ENCODE measurements at places on chromosomes 2 and 18. TPM values are rescaled to one million over a fixed set of nuclear protein-coding genes. Genes with fewer than 3 reads are reported as not detected.

Gene CLEC4F
- total RNA-seq: not detected

Gene UGT1A6
- total RNA-seq: not detected

Gene MAP3K20
- total RNA-seq: 141 TPM

Gene ZAP70
- total RNA-seq: 1.4 TPM

Gene CD8B
- 0.75 TPM for total RNA-seq

Gene DHRS9
- total RNA-seq: 135 TPM

Gene TRIM43
- not detected for total RNA-seq

Gene AQP12A
- not detected for total RNA-seq

GRCh38 chr2:44674473-44675284 is 266.8 kb upstream of the SIX3 start:
- no peak overlapping the region for H3K4me3 ChIP-seq
- no peak for DNase-seq
- H3K36me3 ChIP-seq: no peaks in the 10 kb centered on the region

GRCh38 chr2:7083580-7084509 is 166.6 kb downstream of the RNF144A start:
- no peak overlapping the region for H3K27ac ChIP-seq
- H3K36me3 ChIP-seq: no peaks in the 10 kb centered on the region
- H3K27me3 ChIP-seq: no peaks in the 10 kb centered on the region
- no peak for DNase-seq
- H3K4me1 ChIP-seq: no peaks in the 10 kb centered on the region
- no peak overlapping the region for H3K4me3 ChIP-seq

GRCh38 chr2:174608866-174609214 is 11.2 kb upstream of the WIPF1 start:
- no peaks in the 10 kb centered on the region for H3K36me3 ChIP-seq
- DNase-seq: no peak
- H3K4me1 ChIP-seq: peaks cover 28% of the 10 kb centered on the region

DNA sequence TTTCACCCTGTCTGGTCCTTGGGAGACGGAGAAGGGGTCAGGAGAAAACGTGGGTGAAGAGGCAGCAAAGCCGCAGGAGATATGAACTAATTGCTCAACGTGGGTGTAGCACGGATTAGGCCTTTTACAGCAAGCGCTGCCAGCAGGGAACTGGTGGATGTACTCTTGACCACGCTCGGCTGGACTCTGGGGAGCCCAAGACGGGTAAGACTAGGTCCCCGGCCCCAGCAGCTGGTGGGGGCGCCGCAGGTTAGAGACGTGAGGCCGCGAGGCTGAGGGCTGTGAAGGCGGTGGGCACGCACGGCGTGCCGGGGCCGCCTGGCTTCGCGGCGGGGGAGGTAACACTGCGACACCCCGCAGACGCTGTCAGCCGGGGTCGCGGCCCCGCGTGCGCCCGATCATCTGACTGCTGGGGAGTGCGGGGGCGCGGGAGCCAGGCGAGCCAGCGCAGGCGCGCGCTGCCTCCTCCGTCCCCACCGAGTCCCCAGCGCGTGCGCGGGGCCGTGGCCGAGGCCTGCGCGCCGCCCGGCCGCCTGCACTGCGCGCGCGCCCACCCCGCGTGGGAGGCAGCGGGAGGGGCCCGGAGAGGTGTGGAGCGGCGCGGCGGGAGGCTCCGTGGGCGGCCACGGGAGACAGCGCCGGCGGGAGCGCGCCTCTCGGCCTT is at the start of gene CLIP4:
Gene CLIP4, plus strand, starts transcription at position 470 of the 664 bp plus-strand sequence. CDS start 5,974 bp downstream, outside the sequence.
- no peaks in the 10 kb centered on the region for H3K27me3 ChIP-seq
- H3K4me1 ChIP-seq: no peaks in the 10 kb centered on the region
- peak within 1 kb of the TSS; percentile 50 for H3K4me3 ChIP-seq
- H3K36me3 ChIP-seq: no peaks in the 10 kb centered on the region
- H3K27ac ChIP-seq: peak within 1 kb of the TSS; percentile 97

DNA sequence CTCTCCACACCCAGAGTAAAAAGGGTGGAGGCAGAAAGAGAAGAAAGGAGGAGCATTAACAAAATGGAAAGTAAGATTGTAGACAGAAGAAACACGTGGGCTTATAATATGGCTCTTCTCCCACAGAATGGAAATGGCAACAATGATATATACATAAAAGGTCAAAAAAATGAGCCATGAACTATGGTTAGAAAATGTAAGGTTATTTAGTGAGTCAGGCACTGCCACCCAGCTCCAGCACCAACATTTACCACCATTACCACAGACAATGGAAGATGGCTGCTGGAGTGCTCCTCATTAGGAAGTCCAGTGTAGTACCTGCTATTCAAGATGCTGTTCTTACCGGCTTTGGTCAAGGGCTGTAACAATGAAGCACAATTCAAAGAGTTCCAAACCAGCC is 258.0 kb downstream of the ZEB2 start:
- H3K36me3 ChIP-seq: no peaks in the 10 kb centered on the region
- DNase-seq: no peak
- no peak overlapping the region for H3K4me3 ChIP-seq
- no peaks in the 10 kb centered on the region for H3K4me1 ChIP-seq
- H3K27me3 ChIP-seq: no peaks in the 10 kb centered on the region

- no peaks in the 10 kb centered on the region for H3K27me3 ChIP-seq
- no peak for DNase-seq
- no peak overlapping the region for H3K4me3 ChIP-seq
- no peaks in the 10 kb centered on the region for H3K4me1 ChIP-seq
Observed at GRCh38 chr2:78532762-78533379, 492.6 kb upstream of the REG3G start.

GRCh38 chr2:179655627-179656026 is 205.8 kb downstream of the ZNF385B start:
- H3K4me1 ChIP-seq: no peaks in the 10 kb centered on the region
- no peaks in the 10 kb centered on the region for H3K36me3 ChIP-seq
- H3K27ac ChIP-seq: no peak overlapping the region
- DNase-seq: no peak

DNA sequence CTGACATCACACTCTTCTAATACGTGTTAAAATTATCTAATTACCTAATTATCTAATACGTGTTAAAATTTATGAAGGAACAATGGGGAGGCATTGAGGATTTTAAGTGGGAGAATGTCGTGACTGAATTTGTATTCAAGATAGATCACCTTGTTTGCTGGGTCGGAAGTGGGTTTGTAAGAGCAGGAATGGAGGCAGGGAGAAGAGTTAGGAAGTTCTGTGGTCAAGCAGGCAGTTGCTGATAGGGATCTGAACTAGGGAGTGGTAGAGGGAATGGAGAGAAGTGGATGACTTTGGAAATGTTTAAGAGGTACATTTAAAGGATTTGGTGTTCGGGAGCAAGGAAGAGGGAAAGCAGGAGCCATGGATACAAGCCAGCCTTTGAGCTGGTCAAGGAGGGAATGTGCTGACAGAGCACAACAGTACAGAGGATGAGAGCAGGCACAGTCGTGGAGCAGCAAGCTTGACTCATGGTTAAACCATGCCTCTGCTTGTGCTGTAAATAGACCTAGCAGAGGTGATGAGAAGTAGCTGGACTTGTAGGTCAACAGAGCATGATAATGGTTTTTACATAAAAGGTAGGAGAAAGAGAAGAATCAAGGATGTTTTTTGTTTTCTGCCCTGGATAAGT is 16.2 kb downstream of the IL18RAP start:
- H3K36me3 ChIP-seq: no peaks in the 10 kb centered on the region
- DNase-seq: no peak
- H3K4me1 ChIP-seq: no peaks in the 10 kb centered on the region
- H3K27me3 ChIP-seq: no peaks in the 10 kb centered on the region
- no peak overlapping the region for H3K27ac ChIP-seq

- H3K4me3 ChIP-seq: no peak overlapping the region
- no peaks in the 10 kb centered on the region for H3K27me3 ChIP-seq
- no peaks in the 10 kb centered on the region for H3K36me3 ChIP-seq
- no peaks in the 10 kb centered on the region for H3K4me1 ChIP-seq
Observed at GRCh38 chr2:158533009-158533408, 76.3 kb downstream of the PKP4 start.

DNA sequence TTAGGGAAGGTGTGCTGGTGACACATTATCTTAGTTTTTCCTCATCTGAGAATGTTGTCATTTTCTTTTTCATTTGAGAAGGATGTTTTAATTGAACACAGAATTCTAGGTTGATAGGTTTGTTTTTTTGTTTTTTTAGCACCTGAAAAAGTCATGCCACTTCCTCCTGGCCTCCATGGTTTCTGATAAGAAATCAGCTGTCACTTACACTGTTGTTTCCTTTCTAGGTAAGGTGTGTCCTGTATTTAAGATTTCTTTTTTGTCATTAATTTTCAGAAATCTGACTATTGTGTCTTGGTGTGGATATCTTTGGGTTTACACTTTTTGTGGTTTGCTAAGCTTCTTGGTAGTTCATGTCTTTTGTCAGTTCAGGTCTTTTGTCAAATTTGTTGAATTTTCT is 99.3 kb downstream of the ROCK1 start:
- peaks cover 49% of the 10 kb centered on the region for H3K36me3 ChIP-seq
- DNase-seq: no peak
- no peaks in the 10 kb centered on the region for H3K27me3 ChIP-seq
- H3K4me1 ChIP-seq: no peaks in the 10 kb centered on the region
- H3K27ac ChIP-seq: no peak overlapping the region
- no peak overlapping the region for H3K4me3 ChIP-seq

DNA sequence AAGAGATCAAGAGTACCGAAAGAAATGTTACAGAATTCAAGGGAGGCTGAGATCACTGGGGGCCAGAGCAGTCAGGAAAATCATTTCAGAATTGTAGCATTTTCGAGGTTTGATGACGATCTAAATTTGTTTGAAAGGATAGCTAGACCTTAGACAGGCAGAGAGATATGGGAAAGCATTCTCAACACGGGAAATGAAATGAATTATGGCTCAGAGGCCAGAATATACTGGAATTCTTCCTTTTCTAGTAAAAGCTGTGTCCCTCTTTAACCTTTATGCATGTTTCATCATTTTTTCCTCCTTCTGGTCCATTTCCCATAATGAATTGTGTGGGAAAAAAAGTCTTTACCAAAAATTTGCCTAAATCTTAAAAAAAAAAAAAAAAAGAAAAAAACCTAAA is 78.8 kb downstream of the NABP1 start:
- no peaks in the 10 kb centered on the region for H3K36me3 ChIP-seq
- H3K27me3 ChIP-seq: no peaks in the 10 kb centered on the region
- H3K4me1 ChIP-seq: no peaks in the 10 kb centered on the region
- H3K4me3 ChIP-seq: no peak overlapping the region
- no peak for DNase-seq

DNA sequence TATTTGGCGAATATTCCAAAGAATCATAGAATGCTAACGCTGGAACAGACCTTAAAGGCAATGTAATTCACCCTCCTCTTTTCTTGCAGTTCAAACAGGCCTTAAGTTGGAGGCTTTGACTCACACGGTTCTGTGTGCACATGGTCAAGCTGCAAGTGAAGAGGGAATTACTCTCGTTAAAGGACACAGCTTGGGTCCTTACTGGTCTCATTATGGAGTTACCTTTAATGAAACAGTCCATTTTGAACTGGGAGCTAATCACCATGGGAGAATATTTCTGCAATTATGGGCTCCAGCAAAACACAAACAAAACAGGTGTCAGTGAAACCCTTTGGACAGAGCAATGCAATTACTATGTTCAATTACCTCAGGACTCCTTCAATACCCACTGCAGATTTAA is 135.5 kb downstream of the GAREM1 start:
- no peak for DNase-seq
- no peaks in the 10 kb centered on the region for H3K36me3 ChIP-seq
- H3K4me3 ChIP-seq: no peak overlapping the region
- H3K4me1 ChIP-seq: peaks cover 38% of the 10 kb centered on the region
- H3K27me3 ChIP-seq: no peaks in the 10 kb centered on the region

GRCh38 chr2:224612578-224612977 is 27.4 kb upstream of the CUL3 start:
- DNase-seq: no peak
- H3K36me3 ChIP-seq: no peaks in the 10 kb centered on the region
- H3K27me3 ChIP-seq: no peaks in the 10 kb centered on the region
- H3K4me1 ChIP-seq: no peaks in the 10 kb centered on the region
- H3K27ac ChIP-seq: no peak overlapping the region
- no peak overlapping the region for H3K4me3 ChIP-seq

DNA sequence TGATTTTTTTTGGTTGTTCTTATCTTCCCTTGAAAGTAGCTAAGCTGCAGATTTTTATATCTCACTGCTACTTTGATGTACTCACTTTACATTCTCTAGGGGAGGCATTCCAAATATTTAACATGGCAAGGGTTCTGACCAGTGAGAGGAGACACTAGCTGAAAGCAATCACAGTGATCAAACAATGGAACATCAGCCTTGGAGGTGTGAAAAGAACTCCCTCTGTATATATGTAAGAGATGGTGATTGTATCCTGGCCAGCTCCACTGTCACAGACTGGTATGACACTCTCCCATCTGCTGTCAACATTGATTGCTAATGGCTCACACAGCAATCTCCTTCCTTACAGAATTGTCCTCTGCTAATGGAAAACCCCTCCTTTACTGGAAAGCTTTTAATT is 291.7 kb upstream of the CDH19 start:
- no peaks in the 10 kb centered on the region for H3K4me1 ChIP-seq

- no peak overlapping the region for H3K27ac ChIP-seq
- no peaks in the 10 kb centered on the region for H3K36me3 ChIP-seq
- DNase-seq: no peak
- no peaks in the 10 kb centered on the region for H3K27me3 ChIP-seq
- no peak overlapping the region for H3K4me3 ChIP-seq
Observed at GRCh38 chr2:215465256-215465655, 29.4 kb upstream of the FN1 start.

DNA sequence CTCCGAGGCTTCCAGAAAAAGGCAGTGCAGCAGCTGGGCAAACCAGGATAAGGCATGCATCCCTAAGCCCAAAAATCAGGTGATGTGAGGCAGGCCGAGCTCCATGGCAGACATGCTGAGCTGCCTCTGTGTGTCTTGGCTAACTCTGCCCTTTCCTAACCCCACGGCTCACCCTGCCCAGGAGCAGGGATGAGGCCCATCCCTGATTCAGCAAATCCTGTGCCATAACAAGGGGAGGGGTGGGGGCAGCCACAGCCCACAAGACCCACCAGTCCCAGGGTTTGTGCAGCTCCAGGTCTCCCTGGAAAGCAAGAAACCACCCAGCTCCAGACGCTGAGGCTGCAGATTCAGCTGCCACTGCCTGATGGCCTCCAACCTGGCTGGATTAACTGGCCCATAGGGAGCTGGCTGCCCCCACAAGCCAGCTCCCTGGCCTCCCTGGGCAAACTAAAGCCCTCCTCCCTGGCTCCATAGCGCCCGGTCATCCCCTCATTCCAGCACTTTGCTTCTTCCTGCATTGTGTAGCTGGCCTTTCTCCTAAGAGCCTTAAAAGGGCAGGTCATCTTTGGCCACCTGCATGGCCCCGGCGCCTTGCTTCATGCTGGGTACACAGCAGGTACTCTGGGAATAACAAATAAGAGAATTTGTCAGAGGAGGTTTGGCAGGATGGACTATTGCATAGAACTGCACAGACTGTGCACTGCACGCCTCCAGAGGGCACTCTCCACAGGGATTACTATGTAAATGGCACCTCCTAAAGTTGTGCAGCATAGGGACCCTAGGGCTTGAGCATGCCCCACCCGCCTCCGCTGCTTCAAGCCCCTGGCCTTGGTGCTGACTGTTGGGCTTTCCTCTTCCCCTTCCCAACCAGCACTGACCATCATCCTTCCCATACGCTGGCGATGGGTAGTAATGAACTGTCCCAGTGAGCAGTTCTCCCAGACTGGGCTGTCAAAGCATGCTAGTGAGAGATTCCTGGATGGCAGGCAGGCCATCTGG is 10.7 kb downstream of the STEAP3 start:
- no peaks in the 10 kb centered on the region for H3K27me3 ChIP-seq
- no peak for DNase-seq
- H3K4me3 ChIP-seq: no peak overlapping the region
- no peaks in the 10 kb centered on the region for H3K36me3 ChIP-seq
- H3K27ac ChIP-seq: no peak overlapping the region
- H3K4me1 ChIP-seq: no peaks in the 10 kb centered on the region
